ENCODE measurements at places on chromosomes 7 and 10.

DNA sequence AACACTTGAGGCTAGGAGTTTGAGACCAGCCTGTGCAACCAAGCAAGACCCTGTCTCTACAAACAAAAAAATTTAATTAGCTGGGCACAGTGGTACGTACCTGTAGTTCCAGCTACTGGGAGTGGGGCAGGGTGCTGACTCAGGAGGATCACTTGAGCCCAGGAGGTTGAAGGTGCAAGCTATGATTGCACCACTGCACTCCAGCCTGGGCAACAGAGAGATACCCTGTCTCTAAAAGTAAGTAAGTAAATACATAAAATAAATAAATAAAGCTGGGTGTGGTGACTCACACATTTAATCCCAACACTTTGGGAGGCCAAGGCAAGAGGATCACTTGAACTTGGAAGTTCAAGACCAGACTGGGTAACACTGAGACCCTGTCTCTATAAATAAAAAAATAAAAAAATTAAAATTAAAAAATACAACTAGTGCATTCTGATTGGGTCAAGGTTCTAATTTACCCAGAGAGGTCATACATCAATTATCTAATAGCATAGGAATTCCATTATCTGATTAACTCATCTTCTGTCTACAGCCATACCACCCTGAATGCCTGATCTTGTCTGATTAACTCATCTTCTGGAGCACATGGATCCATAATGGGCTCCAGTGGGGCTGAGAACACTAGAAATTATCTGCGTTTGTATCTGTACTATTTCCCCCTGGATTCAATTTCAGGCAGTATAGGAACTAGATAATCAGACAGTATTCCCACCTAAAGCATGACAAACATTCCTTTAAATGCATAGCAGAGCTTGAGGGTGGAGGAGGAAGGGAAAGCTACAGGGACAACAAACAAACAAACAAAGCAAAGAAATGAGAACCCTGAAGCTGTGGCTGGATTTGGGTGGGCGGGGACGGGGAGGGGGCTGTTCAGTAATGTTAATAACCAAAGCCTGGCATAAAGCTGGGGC lies 21.0 kb upstream of the HILPDA start:
- no peak for DNase-seq

DNA sequence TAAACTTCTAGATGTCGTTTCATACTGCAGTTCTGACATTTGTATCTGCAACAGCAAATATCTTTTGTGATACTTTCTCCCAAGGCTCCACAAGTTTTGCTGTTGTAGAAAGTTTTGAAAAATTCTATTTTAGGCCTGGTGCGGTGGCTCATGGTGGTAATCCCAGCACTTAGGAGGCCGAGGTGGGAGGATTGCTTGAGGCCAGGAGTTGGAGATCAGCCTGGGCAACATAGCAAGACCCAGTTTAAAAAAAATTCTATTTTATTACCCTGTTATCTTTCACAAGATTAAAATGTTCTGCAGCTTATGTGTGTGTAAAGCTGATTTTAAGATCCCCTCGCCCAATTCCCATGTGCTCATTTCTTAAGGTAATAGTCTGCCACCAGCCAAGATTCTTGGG lies 1.4 kb downstream of the SND1 start:
- DNase-seq = no peak

GRCh38 chr10:124532106-124532641 lies 70.6 kb downstream of the LHPP start:
- peak; percentile 16 for DNase-seq

GRCh38 chr10:90984898-90985297 lies 64.0 kb upstream of the ANKRD1 start:
- no peak for DNase-seq

DNA sequence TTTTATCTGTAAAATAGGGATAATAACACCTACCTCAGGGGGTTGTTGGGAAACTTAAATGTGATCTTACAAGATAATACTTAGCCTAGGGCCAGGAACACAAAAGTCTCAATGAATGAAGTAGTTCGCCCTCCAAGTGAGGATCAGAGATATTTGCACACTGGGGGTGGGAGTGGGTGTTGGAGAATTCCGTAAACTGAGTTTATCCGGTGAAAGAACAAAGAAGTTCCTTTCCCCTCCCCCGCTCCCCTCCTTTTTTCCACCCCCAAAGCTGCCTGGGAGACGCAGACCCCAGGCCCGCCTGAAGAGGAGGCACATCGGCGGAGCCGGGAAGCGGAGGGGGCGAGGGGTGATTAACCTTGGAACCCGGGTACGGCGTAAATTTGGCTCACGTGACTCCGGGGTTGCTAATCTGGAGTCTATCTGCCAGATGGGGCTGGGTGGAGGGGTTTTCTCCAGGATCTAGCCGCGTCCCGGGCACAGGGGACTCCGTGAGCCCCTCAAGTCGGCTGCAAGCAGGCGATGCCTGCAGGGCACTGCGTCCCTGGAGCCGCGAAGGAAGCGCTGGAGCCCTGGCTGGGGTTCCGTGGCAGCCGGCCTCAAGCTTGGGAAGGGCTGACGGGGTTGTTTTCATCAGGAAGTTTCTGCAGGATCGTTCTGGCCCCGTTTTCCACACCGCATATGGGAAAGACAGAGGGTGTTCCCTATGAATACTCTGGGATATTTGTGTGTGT lies 1.4 kb upstream of the PODXL start:
- no peak for DNase-seq

DNA sequence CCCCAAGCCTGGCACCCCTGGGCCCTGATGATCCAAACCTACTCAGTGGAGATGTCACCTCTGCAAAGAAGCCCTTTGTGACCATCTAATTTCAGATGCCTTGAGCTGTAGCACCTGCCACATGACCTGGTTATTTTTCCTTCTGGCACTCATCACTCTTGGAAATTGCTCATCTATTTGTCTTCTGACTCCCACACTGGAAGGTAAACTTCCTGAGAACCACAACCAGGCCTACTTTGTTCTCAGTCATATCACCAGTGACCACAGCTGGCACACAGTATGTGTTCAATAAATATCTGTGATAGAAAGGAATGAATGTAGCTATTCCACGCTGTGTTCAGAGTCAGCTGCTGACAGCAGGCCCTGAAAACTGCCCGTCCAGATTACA lies 97.1 kb downstream of the SH3PXD2A start:
- DNase-seq = no peak
